ENCODE measurements at places on chromosomes 1 and 21. TPM values are rescaled to one million over a fixed set of nuclear protein-coding genes. Genes with fewer than 3 reads are reported as not detected.

The CD164L2 gene
- total RNA-seq: not detected

The ANGPTL3 gene
- total RNA-seq: not detected

The PTPRC gene
- 28.7 TPM for total RNA-seq

The HFM1 gene
- total RNA-seq: 8.2 TPM

The ERRFI1 gene
- total RNA-seq: 19.0 TPM

The TAF13 gene
- total RNA-seq: 27.1 TPM

The CAPN8 gene
- not detected for total RNA-seq

The C4BPB gene
- total RNA-seq: not detected

The PROK1 gene
- not detected for total RNA-seq

The TTC22 gene
- 5.3 TPM for total RNA-seq

The WDR4 gene
- total RNA-seq: 17.8 TPM

The LYPD8 gene
- not detected for total RNA-seq

The BTG2 gene
- total RNA-seq: 95.9 TPM

The NBPF10 gene
- total RNA-seq: not detected

The CLDN14 gene
- total RNA-seq: not detected

The LY9 gene
- total RNA-seq: 0.70 TPM

The FMO2 gene
- 74.4 TPM for total RNA-seq

The PEAR1 gene
- 7.4 TPM for total RNA-seq

The FAAH gene
- total RNA-seq: 40.2 TPM

The TNN gene
- total RNA-seq: not detected

The TRAF3IP3 gene
- total RNA-seq: 1.3 TPM

The C1orf116 gene
- total RNA-seq: not detected

The OLIG2 gene
- total RNA-seq: not detected

The GCSAML gene
- 1.0 TPM for total RNA-seq

The FCGR3A gene
- total RNA-seq: 2.3 TPM

The EFNA1 gene
- total RNA-seq: 22.3 TPM

The MYOM3 gene
- under 0.01 TPM for total RNA-seq

The CYP4A22 gene
- total RNA-seq: not detected

The RHEX gene
- total RNA-seq: 3.6 TPM

The SAMD11 gene
- total RNA-seq: 2.1 TPM

The EDARADD gene
- not detected for total RNA-seq

The DRAXIN gene
- 0.06 TPM for total RNA-seq

The COPA gene
- 98.5 TPM for total RNA-seq

The HES5 gene
- total RNA-seq: 0.34 TPM

The ZMYND12 gene
- not detected for total RNA-seq

The BATF3 gene
- total RNA-seq: 3.5 TPM

The LIPI gene
- total RNA-seq: not detected

The IFI44L gene
- total RNA-seq: 27.2 TPM

The S100A7 gene
- total RNA-seq: 3.5 TPM

The ARMH1 gene
- 7.7 TPM for total RNA-seq

The GPR37L1 gene
- not detected for total RNA-seq

The CYP2J2 gene
- total RNA-seq: not detected

The ATPAF1 gene
- 8.2 TPM for total RNA-seq

The KRTAP13-2 gene
- total RNA-seq: not detected

The LRRC3 gene
- not detected for total RNA-seq

The ANXA9 gene
- total RNA-seq: 3.6 TPM

The C1orf185 gene
- total RNA-seq: not detected

The IL10 gene
- total RNA-seq: 3.2 TPM

The MAP10 gene
- total RNA-seq: 3.8 TPM

The OXCT2 gene
- total RNA-seq: not detected

The MMP23B gene
- 30.3 TPM for total RNA-seq

The SIM2 gene
- total RNA-seq: not detected

The GBP2 gene
- total RNA-seq: 61.5 TPM

The CXADR gene
- 29.9 TPM for total RNA-seq

The SMAP2 gene
- 17.9 TPM for total RNA-seq
